ENCODE measurements at places on chromosomes 16 and 17.

GRCh38 chr16:52976539-52977167 is 76.0 kb downstream of the CHD9NB start:
- no peak for DNase-seq

GRCh38 chr17:34624767-34625383 is 45.5 kb downstream of the TMEM132E start:
- DNase-seq: no peak

DNA sequence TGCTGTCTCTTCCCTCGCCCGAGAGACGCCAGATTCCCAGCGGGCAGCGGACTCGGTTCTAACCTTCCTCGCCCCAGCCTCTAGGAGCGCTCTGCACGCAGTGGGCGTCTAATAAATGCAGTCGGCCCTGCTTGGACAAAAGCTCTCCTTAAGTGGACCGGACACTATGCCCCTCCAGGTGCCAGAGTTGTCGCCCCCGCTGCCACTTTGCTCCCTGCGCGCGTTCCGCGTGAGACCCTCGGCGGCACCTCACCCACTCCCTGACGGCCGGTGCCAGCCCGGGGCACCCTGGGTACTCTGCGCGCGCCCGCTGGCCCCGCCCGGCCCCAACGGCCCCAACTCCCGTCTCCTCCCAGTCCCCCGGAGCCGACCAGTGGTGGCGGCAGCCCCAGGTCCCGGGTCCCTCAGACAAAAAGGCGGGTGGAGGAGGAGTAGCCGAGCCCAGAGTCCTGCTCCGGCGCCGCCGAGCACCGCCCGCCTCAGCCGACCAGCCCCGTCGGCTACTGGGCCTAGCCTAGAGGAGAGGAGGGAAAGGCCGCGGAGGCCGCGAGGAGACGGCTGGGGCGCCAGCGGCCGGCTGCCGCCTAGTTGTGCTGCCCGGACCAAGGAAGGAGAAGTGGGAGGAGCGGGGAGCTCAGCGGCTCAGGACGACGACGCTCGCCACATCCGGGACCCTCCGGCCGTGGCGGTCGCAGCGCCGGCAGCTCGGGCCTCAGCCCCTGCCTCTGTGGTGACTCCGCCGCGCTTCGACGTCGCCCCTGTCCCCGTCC is 123.0 kb downstream of the GOSR1 start:
- peak; percentile 36 for DNase-seq

- DNase-seq: no peak
These were observed 11.8 kb downstream of the PLCG2 start for GRCh38 chr16:81790830-81791435.

DNA sequence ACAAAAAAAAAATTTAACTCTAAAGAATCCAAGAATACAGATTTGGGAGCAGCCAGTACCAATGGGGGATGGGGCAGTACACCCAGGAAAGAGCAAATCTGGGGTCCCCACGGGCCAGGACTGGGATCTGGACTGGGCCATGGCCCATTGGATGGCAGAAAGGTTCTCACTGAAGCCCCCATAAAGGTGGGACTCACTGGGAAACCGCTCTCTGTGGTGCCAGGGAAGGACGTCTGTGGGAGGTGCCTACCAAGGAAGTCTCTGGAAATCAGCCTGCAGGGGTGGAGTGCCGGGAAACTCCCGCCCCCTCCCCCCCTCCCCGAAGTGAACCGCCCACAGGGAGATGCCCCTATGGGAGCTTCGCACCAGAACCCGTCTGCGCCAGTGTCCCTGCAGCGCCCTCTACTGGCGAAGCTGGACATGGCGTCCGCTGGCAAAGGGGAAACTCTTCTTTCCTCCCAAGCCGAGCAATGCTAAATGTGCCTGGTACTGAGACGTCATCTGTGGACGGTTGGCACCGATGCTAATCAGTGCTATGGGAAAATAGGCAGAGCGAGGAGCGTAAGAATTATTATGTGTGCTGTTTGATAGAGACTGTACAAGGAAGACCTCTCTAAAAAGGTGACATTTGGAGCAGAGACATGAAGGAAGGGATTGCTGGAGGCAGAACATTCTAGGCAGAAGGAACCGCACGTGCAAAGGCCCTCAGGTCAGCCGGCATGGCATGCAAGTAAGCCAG is 671.1 kb downstream of the WWOX start:
- peak; percentile 77 for DNase-seq

- DNase-seq: no peak
These were observed 16.2 kb downstream of the SKAP1 start for GRCh38 chr17:48413613-48414405.

GRCh38 chr17:61490540-61490975 is 38.3 kb downstream of the TBX4 start:
- DNase-seq: no peak

- DNase-seq: no peak
These were observed 4.9 kb downstream of the P3H4 start for GRCh38 chr17:41806685-41807445.

- DNase-seq: no peak
These were observed 19.1 kb downstream of the WIPI1 start for GRCh38 chr17:68437979-68438822.

- no peak for DNase-seq
These were observed 115.6 kb downstream of the SDK2 start for GRCh38 chr17:73528679-73529078.

- no peak for DNase-seq
These were observed 98.7 kb upstream of the RBFOX1 start for GRCh38 chr16:7233975-7234374.

- no peak for DNase-seq
These were observed 658 bp downstream of the RAB5C start for GRCh38 chr17:42153919-42154742.

- no peak for DNase-seq
These were observed 9.2 kb downstream of the BFAR start for GRCh38 chr16:14641926-14642325.

DNA sequence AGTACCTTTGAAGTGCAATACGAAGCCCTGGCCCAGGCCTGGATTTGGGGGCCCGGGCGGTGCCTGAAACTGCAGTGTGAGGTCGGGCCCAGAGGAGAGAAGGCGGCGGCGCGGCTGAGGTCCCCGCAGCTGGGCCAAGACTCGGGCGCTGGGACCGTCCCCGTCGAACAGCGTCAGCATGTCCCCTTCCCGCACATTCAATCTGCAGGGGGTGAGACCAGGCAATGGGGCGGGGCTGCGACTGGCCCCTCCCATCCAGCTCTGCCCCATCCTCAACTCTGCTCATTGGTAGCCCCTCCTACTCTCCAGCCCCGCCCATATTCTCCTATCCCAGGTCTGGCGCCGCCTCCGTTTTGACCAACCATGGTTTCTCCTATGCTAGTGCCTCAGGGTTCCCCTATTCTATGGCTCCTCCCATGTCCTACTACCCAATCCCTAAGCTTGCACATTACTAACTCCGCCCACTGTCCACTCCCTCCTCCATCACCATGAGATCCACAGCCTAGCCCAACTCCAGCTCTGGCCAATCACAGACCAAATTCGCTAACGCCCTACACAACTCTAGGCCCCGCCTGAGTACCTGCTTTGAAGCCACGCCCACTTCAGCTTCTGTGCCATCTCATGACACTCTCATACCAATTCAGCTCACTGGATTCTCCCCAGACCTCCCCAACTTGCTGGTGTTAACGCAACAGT is 14.4 kb upstream of the CDIPT start:
- DNase-seq: peak; percentile 54

DNA sequence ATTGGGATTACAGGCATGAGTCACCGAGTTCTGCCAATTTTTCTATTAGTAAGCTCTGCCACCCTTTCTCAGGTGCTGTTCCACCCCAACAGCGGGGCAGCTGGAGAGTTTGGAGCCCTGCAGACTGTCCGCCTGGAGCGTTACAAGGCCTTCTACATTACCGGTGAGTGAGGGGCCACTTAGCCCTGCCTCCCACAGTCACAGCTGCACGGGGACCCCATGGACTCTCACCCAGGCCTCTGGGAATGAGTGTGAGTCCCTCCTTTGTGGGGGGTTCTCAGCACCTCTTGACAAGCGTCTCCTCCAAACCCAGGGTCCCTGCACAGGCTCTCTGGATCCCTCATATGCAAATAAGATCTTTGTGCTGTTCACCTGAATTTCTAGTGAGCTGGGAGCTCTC is 56.0 kb downstream of the WIPI1 start:
- DNase-seq: no peak

GRCh38 chr17:48644159-48644558 is 18.0 kb upstream of the HOXB9 start:
- no peak for DNase-seq

DNA sequence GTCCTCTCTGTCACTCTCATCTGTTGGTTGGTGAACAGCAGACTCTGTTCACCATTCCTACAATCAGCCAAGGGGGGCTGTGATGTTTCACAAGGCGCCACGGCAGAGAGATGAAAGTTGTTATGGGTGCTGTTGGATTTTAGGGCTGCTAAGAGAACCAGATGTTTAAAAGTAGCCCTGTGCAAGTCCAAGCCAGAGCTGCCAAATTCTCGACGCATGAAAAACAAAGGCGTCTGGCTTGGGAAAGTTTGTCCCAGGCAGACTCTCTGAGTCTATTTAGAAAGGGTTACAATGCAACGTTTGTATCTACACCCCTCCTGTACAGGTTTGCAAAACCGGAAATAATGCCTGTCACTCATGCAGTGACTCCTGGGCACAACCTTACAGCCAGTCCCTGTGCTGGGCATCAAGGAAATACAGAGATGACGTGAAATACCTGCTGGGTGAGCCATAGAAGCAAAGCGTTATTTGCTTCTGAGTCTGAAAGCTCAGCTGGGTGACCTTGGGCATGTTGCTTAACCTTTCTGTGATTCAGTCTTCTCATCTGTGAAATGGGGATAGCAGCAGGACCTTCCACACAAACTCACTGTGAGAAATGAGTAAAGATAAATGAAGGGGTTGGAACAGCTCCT is 74.8 kb downstream of the XYLT1 start:
- no peak for DNase-seq

- DNase-seq: no peak
These were observed 14.0 kb upstream of the PVALEF start for GRCh38 chr17:81151278-81151677.

- DNase-seq: no peak
These were observed 22.2 kb downstream of the TBX4 start for GRCh38 chr17:61474235-61474927.

DNA sequence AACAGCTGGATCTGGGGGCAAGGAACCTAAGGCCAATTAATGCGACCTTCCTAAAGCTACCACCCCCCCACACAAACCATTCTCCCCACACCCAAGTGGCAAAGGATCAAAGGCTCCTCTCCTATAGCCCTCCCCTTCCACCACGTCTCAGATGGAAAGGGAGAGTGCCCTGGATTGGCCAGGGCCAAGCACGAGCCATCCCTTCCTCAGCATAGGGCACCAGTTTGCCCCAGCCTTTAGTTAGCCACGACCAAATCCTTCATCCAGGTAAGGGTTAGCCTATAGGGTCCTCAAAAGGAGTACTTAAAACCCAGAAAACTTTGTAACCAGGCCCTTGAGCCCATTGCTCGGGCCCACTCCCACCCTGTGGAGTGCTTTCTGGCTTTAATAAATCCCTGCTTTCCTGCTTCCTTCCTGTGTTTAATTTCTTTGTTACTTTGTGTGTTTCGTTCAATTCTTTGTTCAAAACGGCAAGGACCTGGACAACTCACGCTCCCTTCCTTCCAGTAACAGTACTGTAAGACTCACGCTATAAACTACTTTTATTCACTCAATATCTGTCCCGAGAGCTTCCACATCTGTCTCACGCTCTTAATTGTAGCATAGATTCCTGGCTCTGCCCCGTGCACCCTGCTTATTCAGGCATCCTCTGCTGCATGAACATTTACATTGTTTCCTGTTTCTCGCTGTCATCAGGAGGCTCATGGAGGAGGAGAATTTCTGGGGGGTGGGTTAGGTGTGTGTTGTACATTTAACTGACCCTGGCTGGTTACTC is 62.3 kb downstream of the TNFRSF13B start:
- DNase-seq: no peak

DNA sequence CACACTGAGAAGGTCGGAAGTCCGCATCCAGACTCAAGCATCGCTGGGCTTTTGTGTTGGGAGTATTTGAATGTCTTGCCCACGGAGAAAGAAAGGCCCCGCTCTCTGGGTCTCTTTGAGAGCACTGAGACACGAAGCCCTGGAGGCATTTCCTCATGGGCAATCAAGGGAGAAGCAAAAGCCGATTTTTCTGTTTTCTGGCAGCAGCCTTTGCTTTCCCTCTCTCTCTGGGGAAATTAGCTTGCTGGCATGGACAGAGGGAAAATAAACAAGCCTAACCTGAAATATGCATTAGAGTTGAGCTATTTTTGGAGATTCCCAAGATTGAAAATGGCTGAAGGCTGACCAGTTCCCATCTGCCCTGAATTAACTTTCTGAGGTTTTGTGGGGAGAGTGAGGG is 238.7 kb downstream of the HAPSTR1 start:
- no peak for DNase-seq

GRCh38 chr17:36142235-36142634 is 34.2 kb downstream of the TBC1D3B start:
- DNase-seq: no peak

- DNase-seq: no peak
These were observed 92.9 kb downstream of the NPIPB11 start for GRCh38 chr16:29313559-29314048.

- no peak for DNase-seq
These were observed 105.3 kb downstream of the SPECC1 start for GRCh38 chr17:20114466-20114865.

GRCh38 chr16:3789375-3790099 is 72.2 kb upstream of the TRAP1 start:
- DNase-seq: no peak

DNA sequence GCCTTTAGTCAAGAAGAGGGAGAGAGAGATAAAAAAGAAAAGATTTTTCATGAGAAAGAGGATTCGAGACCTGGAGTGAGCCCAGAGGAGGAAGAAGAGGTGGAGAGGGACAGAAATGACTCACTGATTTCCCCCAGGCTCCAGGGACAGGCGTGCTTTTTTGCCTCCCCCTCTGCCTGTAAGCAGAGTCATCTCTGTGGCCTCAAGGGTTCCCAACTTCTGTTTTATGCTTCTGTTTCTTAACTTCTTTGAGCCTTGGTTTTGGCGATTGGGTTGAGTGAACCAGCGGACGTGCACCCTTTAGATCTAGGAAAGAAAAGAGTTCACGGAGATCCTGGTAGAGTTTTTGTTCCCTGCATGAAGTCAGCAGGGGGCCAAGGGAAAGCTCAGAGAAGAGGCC is 147.9 kb upstream of the NOL11 start:
- no peak for DNase-seq

- DNase-seq: no peak
These were observed 6.0 kb downstream of the STAT5B start for GRCh38 chr17:42270170-42270535.

GRCh38 chr17:29159306-29159860 is 20.8 kb downstream of the MYO18A start:
- DNase-seq: no peak
